Fibroblast of villous mesenchyme (primary cell): ENCODE measurements at places on chromosomes 2 and 18. TPM values are rescaled to one million over a fixed set of nuclear protein-coding genes. Genes with fewer than 3 reads are reported as not detected.

SP5 gene
- total RNA-seq = not detected in 2 replicates

LYPD1 gene
- 16.0 and 34.5 TPM in 2 replicates for total RNA-seq

DNA sequence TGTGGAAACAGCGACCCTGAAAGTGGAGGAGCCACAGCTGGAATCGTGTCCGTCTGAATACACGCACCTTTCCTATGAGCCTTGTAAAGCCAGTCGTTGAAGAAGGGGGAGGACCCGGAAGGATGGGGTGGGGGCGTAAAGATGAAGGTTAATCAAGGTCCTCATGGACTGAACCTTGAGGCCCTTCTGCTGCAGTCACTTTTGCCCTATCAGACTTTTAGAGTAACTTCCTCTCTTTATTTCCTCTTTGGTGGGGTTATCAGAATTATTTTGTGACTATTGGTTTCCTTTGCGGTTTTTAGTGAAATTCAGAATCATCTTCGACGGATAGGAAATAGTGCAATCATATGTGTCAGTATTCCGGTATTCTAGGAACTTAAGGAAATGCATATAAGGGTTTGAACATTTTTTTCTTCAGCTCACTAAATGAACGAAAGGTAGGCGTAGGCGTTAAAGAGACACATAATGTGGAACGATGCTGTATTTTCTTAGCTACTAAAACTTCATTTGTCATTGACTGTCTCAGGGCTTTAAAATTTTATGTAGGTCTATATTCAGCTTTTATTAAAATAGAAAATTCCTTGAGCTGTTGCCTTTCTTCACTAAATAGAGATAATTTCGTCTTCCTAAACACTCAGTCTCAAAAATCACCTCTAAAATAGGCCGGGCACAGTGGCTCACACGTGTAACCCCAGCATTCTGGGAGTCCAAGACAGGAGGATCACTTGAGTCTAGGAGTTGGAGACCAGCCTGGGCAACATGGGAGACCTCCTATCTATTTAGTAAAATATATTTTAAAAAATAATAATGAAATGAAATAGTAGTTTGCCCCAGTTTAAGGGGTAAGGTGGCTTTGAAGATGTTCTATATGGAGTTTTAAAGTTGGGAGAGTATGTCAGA lies 1.4 kb upstream of the YES1 start:
- no peak for DNase-seq

DNA sequence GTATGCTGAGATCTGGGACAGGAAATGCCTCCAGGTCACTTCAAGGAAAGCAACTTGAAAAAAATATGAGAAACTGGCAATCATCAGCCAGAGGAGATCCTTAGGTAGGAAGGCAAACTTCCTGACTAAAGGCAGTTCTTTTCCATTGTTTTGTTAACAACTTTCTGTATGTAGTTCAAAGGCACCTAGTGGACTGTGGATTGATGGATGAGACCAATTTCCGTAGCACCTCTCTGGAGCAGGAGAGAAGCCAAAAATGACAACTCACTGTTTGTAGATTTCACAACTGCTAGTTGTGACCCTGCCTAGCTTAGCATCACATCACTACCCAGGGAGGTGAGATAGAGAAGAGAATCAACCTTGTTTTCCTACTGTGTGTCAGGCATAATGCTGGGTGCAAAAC lies 21.8 kb upstream of the NOSTRIN start:
- no peak for DNase-seq

DNA sequence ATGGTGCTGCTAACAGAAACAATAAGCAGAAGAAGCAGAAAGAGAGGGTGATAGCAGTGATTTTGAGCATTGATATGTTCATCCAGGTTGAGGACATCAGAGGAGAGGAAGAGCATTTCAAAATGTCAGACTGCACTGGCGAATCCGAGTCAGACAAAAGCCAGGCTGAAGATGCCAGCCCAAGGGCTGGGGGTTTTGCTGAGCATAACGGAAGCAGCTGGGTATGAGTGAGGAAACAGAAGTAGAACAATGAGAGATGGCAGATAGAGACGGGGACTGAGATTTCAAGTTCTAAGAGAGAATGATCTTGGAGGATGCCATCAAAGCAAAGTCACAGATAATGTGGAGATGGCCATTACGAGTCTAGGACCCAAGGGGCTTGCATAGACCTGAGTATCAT lies 151.2 kb downstream of the RNF144A start:
- DNase-seq = no peak

GRCh38 chr2:9256570-9257043 lies 50.0 kb downstream of the ASAP2 start:
- no peak for DNase-seq

DNA sequence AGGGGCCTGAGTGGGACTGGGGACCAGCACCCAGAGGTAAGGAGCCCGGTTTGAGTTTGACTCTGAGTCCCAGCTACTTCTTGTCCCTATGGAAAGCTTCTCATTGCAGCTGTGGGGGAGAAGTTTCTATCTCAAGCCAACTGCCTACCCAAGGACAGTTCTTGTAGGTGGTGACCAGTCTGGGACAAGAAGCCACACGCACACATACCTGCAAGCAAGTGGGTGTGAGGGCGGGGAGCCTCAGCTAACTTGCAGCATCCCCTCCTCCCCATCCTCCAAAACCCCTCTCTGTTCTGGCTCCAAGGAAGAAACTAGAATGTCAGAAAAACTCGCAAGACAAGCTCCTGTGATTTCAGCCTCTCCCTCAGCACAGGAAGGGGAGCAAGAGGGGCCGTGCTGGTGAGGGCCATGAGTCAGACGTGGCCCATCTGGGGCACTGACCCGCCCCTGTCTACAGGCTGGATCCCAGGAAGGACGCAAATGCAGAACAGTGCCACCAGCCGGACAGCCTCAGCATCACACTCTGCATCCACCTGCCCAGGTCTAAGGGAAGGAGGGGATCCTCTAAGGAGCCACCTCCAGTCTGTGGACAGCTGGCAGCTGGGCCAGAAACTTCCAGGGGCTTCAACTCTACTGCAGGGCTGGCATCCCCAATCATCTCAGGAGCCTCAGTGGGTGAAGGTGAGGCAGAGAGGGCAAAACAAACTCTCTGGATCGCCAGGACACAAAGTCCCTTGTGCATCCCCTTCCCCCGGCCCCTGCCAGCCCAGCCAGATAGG lies 103.4 kb downstream of the TNS1 start:
- peak; percentile 84 for DNase-seq

- DNase-seq = no peak
Measured at GRCh38 chr2:238483021-238483420, 56.3 kb downstream of the ASB1 start.
